ENCODE measurements at places on chromosomes 3 and 15.

DNA sequence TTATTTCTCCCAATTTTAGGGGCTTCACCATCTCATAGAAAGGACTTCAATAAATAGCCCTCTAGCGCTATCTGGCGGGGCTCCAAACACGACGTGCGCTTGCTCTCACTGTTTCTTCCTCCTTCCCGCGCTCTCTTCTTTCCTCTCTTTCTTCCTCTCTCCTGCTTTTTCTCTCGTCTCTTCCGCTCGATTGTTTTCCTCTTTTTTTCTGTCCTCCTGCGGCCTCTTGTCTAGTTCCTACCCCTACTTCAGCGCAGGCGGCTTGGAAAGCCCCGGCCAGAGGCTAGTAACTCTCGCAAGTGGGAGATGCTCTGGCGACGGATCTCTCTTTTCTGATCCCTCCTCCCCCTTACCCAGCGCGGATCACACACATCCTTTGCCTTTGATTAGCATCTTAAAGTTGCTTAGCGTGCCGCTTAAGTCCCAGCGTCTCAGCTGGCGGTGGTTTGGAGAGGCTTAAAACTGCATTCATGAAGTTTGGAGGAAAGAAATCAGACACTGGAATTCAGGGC lies 6.2 kb upstream of the MEIS2 start:
- DNase-seq: no peak

DNA sequence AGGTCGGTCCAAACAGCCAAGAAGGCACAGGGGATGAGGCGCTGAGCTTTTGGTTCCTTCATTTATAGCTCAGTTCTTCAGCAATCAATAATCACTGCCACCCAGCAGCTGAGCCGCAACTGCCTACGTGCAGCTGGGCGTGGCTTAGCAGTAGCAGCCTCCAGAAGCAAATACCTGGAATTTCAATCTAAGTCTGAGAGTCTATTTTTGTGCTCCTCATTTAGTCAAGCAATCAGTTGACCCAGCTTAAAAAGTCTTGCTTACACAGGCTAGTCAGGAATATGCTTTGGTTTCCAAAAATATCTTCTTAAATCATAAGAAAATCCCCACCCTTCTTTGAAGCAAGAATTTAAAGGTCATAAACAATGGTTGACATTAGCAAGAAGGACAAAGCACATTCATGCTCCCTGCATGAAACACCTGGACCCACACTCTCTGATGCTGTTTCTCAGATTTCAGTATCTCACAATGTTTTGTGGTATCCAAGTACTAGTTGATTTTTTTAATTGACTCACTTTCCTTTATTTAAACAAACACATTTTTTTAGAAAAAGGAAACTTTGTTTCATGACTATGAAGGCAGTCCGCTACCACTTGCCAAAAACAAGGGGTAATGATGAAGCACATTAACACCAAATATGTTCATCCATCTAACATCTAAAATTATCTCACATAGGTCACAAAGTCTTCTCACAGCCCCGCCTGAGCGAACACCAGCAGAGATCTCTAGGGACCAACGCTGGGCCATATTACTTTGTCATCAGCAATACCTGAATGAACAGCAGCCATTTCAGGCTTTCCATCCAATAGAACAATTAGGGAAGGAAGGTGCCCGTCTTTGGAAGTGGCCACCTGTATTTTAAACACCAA lies 106.1 kb downstream of the OXNAD1 start:
- no peak for DNase-seq

DNA sequence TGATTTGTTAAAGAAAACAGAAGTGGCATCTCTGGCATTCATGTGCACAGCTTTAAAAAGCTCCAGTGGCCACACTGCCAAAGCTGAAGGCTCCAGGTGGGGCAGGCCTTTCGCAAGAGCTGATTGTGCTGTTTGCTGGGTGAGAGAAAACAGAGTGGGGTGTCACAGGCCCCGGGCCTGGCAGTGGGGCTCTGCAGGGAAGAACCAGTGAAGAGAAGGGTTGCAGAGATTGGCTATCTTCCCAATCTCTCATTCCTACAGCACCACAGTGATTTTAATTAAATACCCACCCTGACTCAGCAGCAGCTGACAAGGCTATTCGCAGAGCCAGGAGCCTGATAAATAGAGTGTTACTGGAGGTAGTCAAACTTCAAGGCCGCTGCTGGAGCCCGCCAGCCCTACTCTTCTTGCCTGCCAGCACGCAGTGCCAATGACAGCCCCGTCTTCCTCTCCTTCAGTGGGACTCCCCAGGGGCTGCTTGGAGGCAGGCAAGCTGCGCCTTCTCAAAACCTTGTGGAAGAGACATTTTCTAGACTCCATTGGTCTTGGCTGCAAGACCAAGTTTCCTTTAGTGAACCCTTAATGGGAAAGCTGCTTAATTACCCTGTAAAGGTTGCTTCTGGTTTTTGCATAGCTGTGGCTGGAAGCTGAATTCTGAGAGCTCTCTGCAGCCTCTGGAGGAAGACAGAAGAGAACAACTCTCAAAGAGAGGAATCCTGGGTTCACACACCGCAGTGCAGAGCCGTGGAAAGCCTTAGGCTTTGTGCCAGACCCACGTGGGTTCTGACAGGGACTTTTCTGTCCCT lies 225.8 kb upstream of the SLCO3A1 start:
- no peak for DNase-seq

- no peak for DNase-seq
Measured at GRCh38 chr3:59056706-59057105, 6.9 kb upstream of the CFAP20DC start.

GRCh38 chr3:119562307-119562961 lies 3.0 kb upstream of the CD80 start:
- DNase-seq: no peak

DNA sequence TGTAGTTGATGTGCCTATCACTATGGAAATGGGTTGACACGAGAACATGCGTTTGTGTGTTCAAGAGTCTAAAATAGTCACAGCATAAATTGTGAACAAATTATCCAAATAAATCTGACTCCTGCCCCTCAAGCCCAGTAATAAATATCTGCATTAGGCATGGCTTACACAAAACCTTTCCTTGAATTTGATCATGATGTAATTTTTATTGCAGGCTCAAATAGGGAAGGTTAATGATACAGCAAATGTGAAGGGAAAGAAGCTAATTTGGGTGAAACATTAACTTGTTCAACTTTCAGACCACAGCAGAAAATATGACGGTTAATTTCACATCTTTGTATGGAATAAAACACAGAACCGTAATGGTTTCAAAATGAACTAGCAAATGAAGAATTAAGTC lies 74.6 kb downstream of the WNT5A start:
- DNase-seq: no peak

DNA sequence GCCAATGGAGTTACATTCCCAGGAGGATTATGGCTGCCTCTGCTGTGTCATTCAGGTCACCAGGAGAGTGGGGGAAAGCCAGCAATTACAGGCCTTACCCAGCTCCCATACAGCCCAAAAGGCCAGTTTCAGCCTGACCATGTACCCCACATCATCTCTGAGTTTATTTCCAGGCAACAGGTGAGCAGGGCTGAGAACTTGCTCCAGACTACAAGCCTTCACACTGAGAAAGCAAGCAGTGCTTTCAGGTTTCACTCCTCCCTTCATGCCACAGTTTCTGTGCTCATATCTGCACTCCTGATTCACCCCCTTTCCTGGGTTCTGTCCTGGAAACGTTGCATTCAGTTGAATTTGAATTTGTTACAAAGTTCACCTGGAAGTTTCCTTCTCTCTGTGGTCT lies 68.1 kb upstream of the ABI3BP start:
- DNase-seq: no peak

All from stimulated activated CD8-positive, alpha-beta memory T cell treated with anti-CD3 and anti-CD28 coated beads, Interleukin-4, amount 100 ng/mL, for 24 hours (primary cell).